Stimulated activated CD4-positive, alpha-beta T cell treated with anti-CD3 and anti-CD28 coated beads, Interleukin-1b, Interleukin-23, amount 100 ng/mL, for 1 hour (primary cell): ENCODE measurements at places on chromosomes 6 and 20.

- no peak for DNase-seq
Measured at GRCh38 chr6:1503811-1504210, 105.9 kb upstream of the FOXC1 start.

DNA sequence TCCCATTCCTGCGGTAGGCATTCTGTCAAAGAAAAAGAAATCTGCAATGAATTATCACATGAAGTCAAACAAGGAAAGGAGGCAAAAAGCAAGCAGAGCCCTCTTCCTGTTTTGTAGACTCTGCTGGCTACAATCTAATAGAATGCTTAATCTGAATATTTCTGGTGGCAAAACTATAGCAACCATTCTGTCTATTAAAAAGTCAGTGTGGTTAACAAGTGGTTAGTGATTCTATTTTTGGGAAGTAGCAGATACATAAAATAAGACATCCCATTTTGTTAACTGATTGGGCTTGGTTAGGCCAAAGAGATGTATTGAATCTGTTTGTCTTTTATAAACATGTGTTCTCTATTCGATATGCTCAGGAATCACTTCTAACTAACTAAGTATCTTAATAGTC lies 442.3 kb downstream of the CDC5L start:
- DNase-seq = no peak

GRCh38 chr6:145540741-145541140 lies 194.6 kb downstream of the EPM2A start:
- no peak for DNase-seq

DNA sequence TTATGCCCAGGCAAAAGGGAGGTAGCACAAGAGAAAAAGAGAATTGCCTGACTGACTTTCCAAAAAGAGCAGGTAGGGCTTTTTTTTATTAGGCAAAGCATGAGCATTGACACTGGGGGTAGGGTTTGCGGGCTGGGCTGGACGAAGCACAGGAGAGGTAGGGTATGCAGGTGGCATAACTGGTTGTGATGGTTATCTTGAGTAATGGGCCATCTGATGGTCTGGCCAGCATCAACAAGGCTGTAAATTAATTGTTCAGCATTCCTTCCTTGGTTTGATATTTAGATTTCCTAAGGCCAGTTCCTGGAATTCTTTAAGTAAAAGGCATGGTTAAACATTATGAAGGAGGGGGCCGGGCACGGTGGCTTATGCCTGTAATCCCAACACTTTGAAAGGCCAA lies 13.9 kb upstream of the BFSP1 start:
- no peak for DNase-seq

DNA sequence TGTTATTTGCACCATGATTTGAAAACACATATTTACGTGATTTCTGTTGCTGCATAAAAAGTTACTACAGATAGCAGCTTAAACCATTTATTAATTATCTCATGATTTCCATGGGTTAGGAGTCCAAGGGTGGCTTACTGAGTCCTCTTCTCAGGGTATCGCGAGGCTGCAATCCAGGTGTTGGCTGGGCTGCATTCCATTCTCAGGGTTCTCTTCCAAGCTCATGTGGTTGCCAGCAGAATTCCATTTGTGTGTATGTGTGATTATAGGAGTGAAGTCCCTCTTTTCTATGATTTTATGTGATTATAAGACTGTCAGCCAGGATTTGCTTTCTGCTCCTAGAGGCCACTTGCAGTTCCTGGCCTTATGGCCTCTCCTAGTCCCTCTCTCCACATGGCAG lies 135.1 kb downstream of the FAM83B start:
- DNase-seq = no peak

DNA sequence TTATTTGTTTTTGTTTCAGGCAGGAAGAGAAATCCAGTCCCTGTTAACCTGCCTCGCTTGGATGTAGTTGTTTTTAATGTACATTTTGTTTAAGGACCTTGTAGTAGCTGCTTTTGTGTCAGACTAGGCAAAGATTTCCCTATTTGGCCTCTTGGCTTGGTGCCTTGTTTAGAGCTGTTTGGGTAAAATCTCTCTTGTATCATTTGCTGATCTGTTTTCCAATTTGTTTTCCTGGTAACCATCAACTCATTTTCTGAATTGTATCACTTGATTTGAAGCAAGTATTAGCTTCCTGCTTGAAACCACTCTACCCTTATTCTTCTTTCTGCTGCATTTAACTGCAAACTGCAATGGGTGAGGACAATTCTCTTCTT lies 160.7 kb downstream of the ZFAND3 start:
- no peak for DNase-seq

DNA sequence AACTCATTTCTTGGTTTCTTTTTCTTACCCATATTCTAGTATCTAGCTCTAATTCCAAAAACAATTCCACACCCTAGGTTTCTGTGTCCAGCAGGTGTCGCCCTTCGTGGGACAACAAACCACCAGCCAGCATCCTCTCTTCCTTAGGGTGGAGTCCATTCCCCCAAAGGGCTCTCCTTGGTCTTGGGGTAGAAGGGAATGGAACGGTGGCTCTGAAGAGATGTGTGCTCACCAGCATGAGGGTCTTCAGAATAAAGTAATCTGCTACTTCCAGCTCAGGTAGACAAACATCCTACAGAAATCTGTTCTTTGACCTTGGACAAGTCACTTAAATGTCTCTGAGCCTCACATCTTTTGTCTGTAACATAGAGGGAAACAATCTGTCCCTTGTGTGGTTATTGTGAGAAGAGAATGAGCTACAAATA lies 7.2 kb downstream of the HLA-DMB start:
- DNase-seq = peak; percentile 53

DNA sequence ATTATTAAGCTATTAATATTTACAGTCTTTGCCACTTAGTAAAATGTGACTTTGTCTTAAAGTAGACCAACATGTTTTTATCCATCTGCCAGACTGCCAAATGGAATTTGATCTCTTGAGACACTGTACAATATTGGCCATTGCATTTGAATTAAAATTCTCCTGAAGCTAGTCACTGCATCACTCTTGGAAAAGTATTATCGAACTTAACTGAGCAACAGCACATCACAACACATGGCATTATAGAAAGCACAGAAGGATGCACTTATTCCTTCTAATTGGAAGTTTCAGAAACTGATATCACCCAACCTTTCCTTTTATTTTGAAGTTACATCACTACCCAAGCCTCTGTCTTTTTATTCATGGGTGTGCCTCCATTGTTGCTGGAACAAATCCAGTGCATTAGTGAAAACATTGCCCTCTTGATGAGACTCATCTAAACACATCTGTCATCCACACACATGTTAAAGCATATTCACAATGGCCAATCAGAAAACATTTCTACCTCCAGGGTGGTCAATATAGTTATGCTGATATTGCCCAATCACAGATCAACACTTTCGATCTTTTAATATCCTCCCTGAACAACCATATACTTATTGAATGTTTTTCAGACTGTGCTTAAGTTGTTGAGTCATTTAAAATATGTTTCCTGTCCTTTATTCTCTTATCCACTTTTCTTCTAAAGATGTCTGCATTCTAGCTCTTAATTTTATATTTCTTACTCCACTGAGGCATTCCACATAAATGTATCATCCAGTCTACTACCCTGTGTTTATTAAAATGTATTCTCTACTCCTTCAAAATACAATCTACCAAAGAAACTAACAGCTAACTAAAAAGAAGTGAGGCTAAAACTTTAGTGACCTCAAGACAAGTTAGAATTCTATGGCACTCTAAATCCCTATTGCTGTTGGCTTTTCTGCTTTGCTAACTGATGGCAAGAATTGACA lies 535.0 kb downstream of the RFPL4B start:
- DNase-seq = no peak

DNA sequence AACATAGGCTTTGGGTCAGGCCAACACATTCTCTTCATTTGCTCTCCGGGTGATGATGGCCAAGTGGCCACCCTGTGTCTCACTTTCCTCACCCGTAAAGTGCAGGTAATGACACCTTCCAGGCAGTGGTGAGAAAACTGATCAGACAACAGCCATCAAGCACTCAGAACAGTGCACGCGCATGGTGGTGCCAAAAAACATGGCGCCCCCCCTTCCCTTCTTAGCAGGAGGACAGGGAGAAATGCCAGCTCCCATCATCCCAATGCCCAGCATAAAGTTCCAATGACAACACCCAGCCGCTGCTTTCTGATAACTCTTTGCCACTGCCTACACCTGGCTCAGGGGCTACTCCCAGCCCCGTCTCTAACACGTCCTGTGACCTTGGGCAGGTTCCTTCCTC lies 8.4 kb downstream of the BPIFB1 start:
- DNase-seq = no peak

DNA sequence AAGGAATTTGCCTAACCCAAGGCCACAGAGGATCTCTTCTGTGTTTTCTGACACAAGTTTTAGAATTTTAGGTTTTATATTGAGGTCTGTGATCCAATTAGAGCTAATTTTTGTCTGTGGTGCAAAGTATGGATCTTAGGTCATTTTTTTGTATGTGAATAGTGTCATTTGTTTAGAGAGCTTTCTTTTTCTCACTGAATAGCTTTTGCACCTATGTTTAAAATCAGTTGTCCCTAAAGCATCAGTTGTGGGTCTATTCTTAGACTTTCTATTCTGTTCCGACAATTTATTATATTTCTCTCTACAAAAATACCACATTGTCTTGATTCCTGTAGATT lies 341 bp upstream of the MCM9 start:
- DNase-seq = no peak

- no peak for DNase-seq
Measured at GRCh38 chr6:16336056-16336818, 97.8 kb downstream of the GMPR start.

DNA sequence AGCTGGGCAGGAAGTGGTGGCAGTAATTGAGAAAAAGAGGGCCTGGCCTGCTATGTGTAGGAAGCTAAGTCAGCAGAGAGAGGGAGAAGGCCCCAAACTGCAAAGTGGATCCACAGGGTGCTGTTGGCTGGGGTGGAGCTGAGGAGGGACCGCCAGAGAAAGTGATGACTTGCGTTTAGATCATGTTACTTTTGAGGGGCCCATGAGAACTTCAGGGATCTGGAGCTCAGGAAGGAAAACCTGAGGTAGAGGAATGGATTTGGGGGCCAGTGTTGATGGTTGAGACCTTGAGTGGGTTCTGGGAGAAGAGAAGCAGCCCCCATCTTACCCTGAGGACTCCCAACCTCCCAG lies 155.5 kb downstream of the MRPL14 start:
- DNase-seq = no peak

- no peak for DNase-seq
Measured at GRCh38 chr6:114941078-114941477, 598.3 kb upstream of the HS3ST5 start.

DNA sequence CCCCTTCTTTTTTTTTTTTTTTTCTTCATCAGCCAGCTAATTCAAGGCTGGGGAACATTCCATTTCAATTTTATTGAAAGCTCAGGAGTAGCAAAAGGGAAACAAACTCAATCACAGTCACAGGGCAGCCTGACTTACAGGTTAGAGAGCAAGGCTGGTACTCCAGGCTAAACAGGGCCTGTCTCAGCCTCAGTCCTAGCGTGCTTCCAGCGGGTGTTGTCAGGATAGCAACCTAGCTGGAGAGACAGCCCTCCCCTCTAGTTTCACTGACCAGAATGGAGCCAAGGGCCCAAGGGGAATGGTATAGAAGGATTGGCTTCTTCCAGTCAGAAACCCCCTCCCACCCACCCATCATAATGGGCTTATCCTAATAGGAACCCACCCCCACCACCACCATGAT lies 132.9 kb downstream of the PXDC1 start:
- DNase-seq = no peak

- DNase-seq = no peak
Measured at GRCh38 chr20:37283530-37284195, 5.8 kb upstream of the MANBAL start.

GRCh38 chr6:164135511-164136132 lies 721.1 kb downstream of the QKI start:
- no peak for DNase-seq

GRCh38 chr20:57038608-57039440 lies 227.6 kb downstream of the BMP7 start:
- DNase-seq = no peak

DNA sequence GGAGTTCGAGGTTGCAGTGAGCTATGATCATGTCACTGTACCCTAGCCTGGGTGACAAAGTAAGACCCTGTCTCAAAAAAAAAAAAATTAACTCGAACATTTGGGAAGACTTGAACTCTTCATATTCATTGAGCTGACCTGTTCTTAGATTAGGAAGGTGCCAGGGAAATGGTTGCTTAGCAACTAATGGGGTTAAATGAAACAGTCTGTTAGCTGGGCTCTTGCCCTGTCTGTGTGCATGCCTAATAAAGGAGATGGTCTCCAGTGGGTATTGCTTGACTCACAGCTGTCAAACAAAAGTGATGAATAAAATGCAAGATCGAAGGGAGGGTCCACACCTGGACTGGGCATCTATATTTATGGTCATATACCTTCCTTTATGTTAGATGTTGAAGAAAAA lies 101.8 kb downstream of the KLHL32 start:
- DNase-seq = no peak

GRCh38 chr20:45392733-45393132 lies 14.6 kb upstream of the TP53TG5 start:
- no peak for DNase-seq

GRCh38 chr6:42966571-42966970 lies 6.0 kb downstream of the GNMT start:
- no peak for DNase-seq
